ENCODE measurements at places on chromosomes 11 and 22.
A peak's percentile ranks its signal among the peaks of the same experiment; 100 is the strongest.

GRCh38 chr22:33018232-33018864, 39.8 kb downstream of the SYN3 start:
- peak; percentile 20 for DNase-seq

DNA sequence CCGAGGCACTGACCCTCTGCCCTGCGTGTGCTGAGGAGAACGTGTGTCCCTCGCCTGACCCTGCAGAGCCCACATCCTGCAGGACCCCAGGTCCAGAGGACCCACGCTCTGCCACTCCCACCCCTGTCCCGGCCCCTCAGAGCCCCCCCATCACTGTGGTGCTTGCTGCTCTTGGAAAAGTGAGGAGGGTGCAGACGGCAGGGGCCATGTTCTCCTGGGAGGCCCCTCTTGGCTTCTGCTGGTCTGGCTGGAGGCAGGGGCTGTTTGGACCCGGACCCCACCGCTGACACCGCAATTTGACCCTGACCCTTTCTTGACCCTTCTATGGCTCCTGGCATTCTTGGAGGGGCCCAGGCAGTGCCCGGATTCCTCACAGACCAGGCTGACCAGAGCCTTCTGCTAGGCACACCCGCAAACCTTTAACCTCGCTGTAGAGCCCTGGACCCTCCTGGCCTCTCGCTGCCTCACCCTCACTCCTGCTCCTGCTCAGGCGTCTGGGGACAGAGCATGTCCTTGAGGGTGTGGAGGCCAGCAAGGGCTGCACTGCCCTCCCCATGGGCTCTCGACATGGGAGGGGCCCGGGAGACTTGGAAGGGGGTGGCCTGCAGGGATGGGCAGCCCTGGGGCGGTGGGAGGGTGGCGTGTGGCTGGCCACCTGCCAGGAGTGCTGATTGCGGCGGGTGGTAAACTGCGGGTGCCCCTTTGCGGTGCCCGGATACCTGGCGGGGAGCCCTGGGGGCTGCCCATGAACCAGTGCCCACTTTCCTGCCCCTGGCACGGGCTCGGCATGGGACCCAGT, 37.0 kb upstream of the MUC5AC start:
- DNase-seq = no peak

GRCh38 chr11:64649291-64649697, 58.3 kb downstream of the SLC22A12 start:
- DNase-seq = no peak

- no peak for DNase-seq
These were observed 22.4 kb downstream of the PPFIA1 start for GRCh38 chr11:70292863-70293262.

DNA sequence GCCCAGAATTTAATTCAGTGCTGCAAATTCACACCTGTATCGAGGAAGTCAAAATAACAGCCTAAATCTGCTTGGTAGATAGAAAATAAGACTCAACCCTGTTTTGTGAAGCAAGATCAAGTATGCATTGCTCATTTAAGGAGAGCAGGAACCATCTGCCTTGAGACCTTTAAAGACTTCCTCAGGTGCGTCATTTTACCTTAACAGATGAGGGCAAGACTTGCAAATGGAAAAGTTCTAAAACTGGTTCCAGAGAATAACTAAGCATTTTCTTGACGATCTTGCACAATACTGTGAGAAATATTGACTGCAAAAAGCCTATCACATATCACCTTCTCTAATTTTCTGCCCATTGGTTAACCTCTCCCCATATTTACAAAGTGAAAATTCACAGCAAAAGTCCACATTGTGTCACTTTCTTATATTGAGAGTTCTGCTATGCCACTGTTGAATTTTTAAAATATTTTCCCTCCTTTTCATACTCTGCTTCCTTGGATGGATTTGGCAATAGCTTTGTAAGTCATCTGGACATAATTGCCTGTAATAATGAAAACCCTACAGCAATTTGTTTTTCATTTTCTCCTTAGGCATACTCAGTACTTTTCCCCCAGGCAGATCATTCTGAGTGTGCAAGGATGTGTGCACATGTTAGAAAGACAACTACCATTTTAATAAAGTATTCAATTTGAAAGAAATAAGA, 234.2 kb downstream of the AASDHPPT start:
- DNase-seq = no peak

DNA sequence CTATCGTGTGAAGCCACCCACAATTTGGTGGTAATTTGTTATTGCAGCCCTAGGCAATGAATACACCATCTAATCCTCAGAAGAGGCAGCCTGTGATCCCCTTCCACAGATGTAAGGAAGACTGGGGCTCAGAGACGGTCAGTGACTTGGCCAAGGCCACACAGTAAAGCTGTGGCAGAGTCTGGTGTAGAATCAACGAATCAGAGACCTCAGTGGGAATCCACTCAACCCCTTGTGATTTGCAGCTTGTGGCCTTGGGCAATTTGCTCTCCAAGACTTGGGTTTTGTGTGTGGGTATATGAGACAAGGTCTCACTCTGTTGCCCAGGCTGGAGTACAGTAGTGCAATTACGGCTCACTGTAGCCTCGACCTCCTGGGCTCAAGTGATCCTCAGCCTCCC, 1.9 kb downstream of the LGALS2 start:
- DNase-seq = no peak

- DNase-seq = no peak
These were observed 37.6 kb upstream of the BIRC3 start for GRCh38 chr11:102279641-102280170.

- no peak for DNase-seq
These were observed 51.5 kb upstream of the GAL start for GRCh38 chr11:68632802-68633201.

- no peak for DNase-seq
These were observed 68.1 kb upstream of the PHF21B start for GRCh38 chr22:45077826-45078334.

- no peak for DNase-seq
These were observed 13.6 kb downstream of the PLA2G6 start for GRCh38 chr22:38167988-38168407.

GRCh38 chr22:46132830-46133587, 17.3 kb upstream of the PPARA start:
- DNase-seq = no peak

- DNase-seq = no peak
These were observed 30.8 kb downstream of the EP300 start for GRCh38 chr22:41123151-41123550.

DNA sequence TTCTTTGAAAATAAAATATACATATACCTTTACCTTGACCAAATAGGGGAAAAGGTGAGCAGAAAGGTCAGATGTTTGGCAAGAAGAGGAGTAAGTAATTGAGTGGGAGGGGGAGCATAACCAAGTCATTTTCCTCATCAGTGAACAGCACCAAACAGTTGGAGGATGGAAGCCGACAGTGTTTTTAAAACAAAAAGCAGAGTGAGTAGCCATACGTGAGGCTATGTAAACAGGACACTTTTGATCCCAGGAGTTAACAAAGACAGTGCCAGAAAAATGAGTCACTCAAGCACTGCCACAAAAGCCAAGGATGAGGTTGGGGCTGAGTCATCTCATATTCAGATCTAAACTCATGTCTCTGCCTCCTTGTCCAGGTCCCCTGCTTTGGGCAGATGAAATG, 734.7 kb downstream of the KCNA4 start:
- no peak for DNase-seq

DNA sequence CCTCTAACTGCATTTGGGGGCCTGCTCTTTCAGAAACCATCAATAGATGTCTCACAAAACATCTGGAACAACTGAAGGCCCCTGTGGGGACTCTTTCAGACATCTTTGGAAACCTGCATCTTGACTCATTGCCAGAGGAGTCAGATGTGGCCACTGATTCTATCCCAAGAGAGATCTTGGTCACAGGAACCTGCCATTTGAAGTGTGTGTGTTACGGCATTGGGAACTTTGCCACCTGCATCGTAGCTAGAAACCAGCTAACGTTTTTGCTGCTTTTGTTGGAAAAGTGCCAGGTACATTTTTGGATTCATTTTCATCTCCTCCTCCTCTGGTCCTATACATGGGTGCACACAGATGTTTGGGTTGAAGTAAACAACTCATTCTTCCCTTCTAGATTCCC, 4.3 kb downstream of the SRRD start:
- no peak for DNase-seq

DNA sequence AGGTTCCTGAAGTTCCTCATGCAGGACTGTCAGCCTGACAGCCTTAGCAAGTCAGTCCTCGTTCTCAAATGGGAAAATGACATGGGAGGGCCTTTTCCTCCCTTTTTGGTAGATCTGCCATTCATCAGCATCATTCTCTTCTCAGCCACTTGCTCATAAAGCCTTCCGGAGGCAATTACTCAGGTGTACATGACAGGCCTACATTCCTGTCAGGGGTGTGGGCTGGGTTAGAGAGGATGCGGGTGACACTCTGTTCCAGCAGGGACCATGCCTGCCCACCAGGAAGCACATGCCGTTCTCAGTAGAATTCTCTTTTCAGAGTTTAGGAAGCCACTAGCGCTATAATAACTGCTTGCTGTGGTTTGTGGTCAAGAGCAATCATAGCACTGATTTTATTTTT, 24.2 kb upstream of the ANKK1 start:
- no peak for DNase-seq

DNA sequence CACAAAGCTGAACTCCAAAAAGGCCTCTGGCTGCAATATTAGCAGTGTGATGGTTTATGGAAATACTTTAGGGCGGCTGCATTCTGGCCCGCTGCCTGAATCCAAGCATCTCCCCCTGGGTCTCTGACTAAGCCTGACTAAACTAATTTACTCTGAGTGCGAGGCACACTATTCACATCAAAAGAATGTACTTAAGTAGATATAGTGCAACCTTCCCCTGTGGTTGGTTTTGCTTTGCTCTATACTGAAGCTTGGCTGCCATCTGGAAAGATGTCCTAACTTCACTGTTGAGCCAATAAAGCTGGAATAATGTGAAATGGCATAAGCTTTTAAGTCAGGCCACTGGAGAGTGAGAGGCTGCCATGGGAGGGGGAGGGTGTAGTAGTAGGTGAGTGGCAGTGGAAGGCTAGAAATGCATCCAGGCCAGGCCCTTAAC, 321.6 kb downstream of the AASDHPPT start:
- no peak for DNase-seq

- DNase-seq = no peak
These were observed 243.4 kb upstream of the DDI1 start for GRCh38 chr11:103792981-103793468.

DNA sequence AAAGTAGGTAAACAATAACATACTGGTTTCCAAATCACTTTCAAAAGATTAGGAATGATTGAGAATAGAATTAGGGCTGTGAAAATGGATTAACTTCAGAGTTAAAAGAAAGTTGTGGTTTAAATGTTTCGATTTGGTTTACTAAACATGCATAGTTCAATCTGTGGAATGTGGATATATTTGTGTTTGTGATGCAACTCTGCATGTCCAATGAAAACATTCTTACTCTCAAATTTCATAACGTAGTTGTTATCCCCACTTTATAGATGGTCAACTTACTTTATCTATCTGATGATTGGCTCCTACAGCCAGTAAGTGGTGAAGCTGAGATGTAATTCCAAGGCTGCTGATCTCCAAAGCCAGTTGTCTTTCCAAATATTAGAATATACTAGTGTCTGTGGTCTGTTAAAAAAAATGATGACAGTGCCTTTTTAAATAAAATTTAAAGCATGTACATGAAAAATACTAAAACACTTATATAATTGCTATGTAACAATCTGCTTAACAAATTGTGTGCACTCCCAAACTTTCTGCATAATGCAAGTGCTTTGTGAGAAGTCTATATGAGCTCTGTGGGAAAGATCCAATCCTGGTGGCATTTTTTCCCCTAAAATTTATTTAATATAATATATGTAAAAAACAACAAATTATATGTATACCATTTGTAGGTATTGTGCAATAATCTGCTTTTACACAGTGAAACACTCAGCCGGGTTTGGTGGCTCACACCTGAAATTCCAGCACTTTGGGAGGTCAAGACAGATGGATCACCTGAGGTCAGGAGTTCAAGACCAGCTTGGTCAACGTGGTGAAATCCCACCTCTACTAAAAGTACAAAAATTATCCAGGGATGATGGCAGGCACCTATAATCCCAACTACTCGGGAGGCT, 9.7 kb upstream of the SIK3 start:
- DNase-seq = no peak

GRCh38 chr11:26186389-26186788, 145.5 kb upstream of the ANO3 start:
- DNase-seq = no peak

DNA sequence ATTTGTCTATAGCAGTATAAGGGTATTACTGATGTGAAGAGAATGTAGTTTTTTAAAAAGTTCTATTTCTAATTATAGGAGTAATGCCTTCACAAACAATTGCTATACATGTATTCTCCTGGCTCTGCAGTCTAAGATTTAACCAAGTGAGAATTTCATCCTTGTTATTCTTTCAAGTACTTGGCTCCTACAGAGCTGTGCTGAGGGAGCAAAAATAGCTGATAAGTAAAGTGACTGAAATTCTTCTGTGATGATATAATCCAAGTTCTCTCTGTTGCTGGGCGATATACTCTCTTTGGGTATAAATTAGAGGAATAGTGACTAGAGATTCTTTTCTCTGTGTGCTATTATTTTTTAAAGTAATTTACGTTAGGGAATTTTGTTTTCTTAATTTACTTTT, 68.0 kb downstream of the PGR start:
- DNase-seq = no peak

DNA sequence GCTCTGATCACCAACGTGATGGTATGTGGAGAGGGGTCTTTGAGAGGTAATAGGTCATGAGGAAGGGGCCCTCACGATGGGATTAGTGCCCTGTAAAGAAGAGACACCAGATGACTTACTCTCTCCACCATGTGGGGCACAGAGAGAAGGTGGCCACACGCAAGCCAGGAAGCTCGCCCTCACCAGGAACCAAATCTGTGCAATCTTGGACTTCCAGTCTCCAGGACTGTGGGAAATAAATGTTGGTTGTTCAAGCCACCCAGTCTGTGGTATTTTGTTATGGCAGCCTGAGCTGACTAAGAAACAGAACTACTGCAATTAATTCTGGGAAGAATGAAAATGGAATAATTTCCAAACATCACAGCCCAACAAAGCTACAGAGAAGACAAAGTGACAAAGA, 117.5 kb downstream of the SNX19 start:
- DNase-seq = no peak

DNA sequence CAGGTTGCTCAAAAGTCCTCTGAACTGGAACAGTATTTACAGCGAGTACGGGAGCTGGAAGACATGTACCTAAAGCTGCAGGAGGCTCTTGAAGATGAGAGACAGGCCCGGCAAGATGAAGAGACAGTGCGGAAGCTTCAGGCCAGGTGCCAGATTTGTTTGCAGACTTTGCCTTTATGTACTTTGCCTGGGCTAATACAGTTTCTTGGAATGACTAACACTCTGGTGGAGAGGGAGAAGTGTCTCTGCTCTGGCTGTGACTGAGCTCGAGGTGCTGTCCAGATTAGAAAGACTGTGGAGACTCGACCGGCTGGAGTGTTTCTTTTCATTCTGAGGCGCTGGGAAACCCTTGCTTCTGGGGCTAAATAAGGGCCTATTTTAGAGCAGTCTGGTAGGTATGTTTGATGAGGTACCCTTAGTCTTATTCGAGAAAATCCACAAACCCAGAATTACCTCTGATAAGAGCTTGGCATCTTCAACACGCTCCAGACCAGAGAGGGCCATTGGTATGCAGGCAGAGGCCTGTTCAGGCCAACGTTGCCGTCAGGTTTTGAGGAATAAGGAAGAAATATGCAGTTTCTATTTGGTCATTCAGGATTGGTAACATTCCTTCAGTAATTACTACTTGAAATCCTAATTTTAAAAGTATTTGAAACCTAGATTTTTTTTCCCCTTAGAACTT, 76.5 kb downstream of the SWAP70 start:
- DNase-seq = no peak
